ENCODE measurements at places on chromosomes 1 and 21.
A peak's percentile ranks its signal among the peaks of the same experiment; 100 is the strongest.

- DNase-seq = no peak
Observed at GRCh38 chr1:214928574-214928973, 154.0 kb upstream of the KCNK2 start.

DNA sequence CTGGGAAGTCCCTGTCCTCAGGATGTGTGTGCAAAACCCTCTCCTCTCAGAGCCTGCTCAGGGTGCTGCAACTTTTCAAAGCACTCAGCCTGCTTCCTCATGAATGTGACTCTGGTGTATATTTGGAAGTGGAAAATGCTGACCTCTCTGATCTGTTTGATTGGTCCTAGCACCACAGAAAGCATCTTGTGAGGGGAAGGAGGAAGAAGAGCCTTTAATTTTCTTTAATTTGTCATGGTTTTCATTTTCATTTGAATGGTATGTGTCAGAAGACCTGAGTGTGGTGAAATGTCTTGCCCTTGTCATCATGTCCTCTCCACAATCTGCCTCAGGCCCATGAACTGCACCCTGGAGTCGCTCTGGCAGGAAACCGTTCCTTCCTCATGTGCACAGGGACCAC, 383.5 kb downstream of the NTNG1 start:
- no peak for DNase-seq

DNA sequence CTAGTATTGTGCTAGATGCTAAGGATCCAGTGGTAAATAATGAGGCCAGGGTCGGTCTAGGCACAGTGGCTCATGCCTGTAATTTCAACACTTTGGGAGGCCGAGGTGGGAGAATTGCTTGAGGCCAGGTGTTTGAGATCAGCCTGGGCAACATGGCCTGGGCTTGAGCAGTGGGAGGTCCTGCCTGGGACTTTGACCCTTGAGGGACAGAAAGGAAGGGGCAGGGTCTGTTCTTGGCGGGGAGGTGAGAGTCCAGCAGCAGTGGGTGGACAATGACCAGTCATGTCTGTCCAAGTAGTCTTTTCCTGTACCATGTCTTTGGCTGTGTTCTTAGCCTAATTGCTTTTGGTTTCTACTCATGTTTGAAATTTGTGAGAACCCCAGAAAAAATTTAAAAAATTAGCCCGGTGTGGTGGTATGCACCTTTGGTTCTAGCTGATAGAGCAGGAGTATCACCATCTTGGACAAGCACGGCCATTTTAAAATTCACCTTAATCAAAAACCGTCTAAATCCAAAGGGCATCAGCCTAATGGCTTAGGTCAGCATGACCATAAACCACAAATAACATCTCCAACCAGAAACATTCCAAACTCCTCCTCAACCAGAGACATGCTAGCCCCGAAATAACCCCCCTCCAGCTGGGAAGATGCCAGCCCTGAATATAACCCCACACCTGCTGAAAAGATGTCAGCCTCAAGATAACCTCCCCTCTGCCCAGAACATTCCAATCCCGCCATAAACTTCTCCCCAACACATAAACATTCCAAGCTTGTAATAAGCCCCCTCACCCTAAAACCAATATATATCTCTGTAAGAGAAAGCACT, 6.8 kb upstream of the AK2 start:
- DNase-seq = no peak

DNA sequence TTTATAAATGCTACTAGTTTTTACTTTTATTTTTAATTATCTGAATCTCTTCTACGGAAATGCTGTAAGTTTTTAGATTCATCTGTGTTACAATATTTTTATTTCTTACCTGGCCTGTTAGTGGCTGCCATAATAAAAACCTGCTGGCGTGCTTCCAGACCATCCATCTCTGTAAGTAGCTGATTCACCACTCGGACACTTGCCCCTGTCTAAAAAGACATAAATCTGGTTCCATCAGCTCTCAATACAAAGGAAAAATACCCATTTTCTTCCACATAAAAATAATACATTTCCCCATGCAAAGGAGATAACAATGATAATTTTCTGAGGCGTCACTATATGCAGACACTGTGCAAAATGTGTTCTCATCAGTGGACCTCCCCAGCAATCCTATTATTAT, 62.0 kb downstream of the NVL start:
- DNase-seq = peak; percentile 13

DNA sequence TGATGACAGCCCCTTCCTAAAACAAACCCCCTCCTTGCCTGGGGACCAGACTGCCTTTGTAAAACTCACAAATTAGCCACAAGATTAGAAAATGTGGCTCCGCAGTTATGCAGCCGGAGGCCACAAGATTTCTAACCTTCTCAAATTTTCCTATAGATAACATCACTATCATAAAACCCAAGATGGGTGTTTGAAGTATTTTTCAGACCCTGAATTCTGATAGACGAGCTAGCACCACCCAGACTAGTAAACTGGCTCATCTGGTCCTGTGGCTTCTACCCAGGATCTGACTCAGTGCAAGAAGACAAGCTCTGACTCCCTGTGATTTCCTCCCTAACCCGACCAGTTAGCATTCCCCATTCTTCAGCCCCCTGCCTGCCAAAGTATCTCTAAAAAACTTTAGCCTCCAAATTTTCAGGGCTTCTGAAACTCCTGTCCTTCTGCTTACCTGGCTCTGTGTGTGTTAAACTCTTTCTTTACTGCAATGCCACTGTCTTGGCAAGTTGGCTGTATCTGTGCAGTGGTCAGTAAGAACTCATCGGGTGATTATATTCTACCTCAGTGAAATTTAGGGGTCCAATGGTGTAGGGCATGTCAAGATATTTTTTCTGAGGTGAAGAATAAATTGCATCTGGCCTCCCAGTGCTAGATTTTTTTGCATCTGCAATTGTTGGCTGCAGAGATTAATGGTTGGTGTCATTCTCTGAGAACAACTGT, 102.1 kb downstream of the S1PR1 start:
- DNase-seq = no peak

GRCh38 chr1:41305576-41306363, 55.5 kb upstream of the FOXO6 start:
- no peak for DNase-seq

GRCh38 chr1:238293075-238293474, 402.4 kb upstream of the ZP4 start:
- DNase-seq = no peak

- DNase-seq = no peak
Observed at GRCh38 chr1:55323760-55324159, 108.6 kb upstream of the USP24 start.

DNA sequence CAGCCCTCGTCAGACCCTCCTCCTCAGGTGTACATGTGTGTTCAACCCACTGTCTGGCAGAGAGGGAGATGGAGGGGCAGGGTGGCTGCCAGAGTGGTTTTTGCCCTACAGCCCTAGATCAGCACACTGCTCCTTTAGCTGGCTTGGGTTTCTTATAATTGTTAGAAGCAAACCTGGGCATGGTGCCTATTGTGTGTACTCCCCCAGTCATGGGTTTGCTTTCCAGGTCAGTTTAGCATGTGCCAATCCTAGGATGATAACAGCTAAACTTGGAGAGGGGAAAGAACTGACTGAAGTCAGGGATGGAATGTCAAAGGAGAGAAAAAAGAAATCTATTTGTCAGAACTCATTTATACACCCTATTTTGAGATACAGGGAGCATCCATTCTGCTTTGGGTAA, 63.3 kb downstream of the UCK2 start:
- DNase-seq = no peak

GRCh38 chr1:47469390-47469759, 31.5 kb downstream of the FOXD2 start:
- DNase-seq = no peak

GRCh38 chr1:211530102-211530501, 38.1 kb upstream of the RD3 start:
- DNase-seq = no peak

GRCh38 chr1:217079584-217079983, 356.4 kb upstream of the ESRRG start:
- DNase-seq = no peak

DNA sequence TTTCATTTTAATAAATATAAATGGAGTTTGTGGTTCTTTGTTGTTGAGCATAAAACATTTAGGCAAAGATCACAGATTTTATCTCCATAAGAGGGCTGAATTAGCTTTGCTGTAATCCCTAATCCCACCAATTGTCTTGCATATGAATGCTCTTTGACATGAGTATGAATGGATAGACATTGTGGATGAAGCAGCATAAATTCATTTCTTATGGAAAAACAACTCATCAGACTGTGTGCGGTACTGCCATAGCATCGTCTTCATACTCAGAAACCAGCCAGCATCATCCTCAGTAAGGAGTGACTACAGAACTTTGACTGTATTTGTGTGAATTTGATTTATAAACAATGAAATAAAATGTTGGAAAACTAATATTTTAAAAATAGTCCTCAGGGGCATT, 19.6 kb downstream of the SON start:
- DNase-seq = no peak

DNA sequence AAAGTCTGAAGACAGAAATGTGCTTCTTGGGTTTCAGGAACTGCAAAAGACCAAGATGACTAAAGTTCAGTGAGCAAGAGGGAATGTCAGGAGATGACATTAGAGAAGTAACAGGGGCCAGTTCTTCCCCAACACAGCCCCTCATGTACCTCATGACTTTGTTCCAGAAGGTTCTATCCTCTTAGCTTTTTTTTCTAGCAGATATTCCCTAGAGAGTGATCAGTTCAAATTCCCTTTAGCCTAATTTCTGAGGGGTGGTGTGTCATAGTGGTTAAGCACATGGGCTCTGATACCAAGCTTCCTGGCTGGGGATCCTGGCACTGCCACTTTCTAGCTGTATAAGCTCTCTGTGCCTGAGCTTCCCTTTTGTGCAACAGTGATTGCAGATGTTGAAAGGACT, 108.0 kb downstream of the LBR start:
- no peak for DNase-seq

GRCh38 chr1:113941245-113941559, 12.1 kb downstream of the HIPK1 start:
- no peak for DNase-seq

- DNase-seq = no peak
Observed at GRCh38 chr1:204358605-204359004, 1.1 kb downstream of the PLEKHA6 start.

All from dermis blood vessel endothelial cell (primary cell).